Activated T-helper 1 cell treated with anti-CD3 and anti-CD28 coated beads, Interleukin-2, amount 50 U/mL, for 16 hours (primary cell): ENCODE measurements at places on chromosomes 16 and 17.

- DNase-seq, result no peak
These were observed 148.6 kb downstream of the SDK2 start for GRCh38 chr17:73495641-73496040.

DNA sequence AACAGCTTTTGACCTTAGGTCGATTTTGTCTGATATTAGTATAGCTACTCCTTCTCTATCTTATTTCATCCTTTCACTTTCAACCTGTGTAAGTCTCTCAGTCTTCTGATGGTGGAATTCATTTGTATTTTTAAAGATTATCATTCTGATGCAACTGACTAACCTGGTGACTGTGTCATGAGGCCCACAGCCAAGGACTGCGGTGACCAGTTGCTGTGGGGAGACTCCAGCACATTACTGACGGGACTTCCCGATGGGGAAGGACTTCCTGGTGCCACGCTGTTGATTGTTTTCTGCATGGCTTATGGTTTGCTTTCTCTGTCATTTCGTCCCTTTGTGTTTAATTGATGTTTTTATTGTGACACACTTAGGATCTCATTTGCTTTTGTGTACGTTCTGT is 34.2 kb downstream of the RMI2 start:
- DNase-seq, result peak; percentile 16

- no peak for DNase-seq
These were observed 54.8 kb upstream of the MTMR4 start for GRCh38 chr17:58569196-58569595.

DNA sequence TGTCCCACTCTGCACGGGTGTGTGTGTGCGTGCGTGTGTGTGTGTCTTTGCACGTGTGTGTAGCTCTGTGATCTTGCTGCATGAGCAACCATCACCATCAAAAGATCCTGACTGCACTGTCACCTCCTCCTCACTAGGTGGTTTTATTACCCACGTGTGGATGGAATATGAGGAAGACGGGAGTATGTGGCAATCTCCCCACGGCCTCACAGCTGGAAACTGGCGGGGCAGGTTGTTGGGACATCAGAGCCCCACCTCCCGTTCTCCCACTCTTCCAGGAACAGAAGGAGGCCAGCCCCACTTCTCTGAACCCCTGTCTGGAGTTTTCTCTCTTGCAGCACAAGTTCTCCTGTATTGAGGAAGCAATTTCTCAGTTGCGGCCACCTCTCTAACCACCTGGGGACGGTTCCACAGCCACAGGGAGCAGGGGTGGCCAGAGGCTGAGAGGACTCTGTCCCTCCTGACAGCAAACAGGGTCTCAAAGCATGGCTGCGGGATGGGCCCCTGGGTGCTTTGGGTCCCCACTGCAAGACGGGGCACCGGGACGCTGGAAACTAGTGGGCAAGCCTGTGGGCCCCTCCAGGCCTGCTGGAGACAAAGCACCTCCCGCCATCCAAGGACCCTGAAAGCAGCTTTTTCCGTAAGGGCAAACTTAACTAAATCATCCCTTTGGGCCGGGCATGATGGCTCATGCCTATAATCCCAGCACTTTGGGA is 27.9 kb upstream of the ATP2C2 start:
- DNase-seq, result no peak

GRCh38 chr17:80859002-80859941 is 132.4 kb upstream of the CHMP6 start:
- DNase-seq, result no peak

DNA sequence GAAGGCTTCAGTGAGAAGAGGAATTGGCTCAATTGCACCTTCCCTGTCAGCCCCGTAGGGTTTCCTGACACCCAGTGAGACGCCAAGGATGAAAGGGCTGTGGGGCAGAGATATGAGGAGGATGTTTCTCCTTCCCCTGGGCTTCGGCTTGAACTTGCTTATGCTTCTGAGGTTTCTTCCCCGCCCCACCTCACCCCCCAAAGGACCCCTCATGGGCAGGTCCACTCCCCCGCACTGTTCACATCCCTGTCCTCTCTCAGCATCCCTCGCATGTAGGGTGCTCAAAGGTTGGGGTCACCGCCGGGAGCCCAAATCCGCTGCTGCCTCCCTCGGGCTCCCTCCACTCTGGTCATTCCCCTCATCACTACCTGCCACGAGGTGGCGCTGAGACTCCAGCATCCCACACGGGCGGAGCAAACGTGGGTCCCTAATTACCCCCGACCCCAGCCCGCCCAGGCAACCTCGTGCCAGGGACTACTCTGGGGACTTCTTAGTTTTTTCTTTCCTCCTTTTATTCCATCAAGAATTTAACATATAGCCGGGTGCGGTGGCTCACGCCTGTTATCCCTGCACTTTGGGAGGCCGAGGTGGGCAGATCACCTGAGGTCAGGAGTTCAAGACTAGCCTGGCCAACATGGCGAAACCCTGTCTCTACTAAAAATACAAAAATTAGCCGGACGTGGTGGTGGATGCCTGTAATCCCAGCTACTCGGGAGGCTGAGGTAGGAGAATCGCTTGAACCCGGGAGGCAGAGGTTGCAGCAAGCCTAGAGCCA is 3.3 kb upstream of the TRARG1 start:
- DNase-seq, result peak; percentile 46

- DNase-seq, result no peak
These were observed 37.4 kb downstream of the COX4I1 start for GRCh38 chr16:85836706-85837582.

DNA sequence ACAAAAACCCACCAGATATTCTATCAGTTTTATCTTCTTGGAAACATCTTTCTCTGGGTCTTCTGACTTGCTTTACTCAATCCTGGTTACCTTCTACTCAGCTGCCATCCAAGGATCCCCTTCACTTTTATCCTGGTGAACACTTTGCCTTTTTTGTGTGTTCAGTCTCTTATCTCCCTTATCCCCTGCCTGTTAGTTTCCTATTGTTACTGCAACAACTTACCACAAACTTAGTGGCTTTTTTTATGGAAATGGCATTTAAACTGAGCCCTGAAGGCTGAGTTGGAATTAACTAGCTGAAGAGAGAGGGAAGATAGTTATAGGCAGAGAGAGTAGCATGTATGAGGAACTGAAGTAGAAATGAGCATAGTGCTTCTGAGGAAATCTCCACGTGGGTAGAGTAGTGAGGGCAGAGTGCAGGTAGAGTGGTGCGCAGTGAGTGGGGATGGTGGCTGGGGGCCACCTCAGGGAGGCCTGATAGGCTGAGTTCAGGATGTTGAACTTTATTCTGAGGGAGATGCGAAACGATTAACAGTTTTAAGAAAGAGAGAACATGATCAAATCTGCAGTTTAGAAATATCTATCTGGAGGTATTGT is 26.3 kb downstream of the TANGO6 start:
- DNase-seq, result no peak

- no peak for DNase-seq
These were observed 4.8 kb downstream of the DCAKD start for GRCh38 chr17:45046537-45047125.

GRCh38 chr16:85392756-85393673 is 220.1 kb upstream of the GSE1 start:
- no peak for DNase-seq

- DNase-seq, result no peak
These were observed 2.3 kb upstream of the MED24 start for GRCh38 chr17:40056379-40057015.

- no peak for DNase-seq
These were observed 204.0 kb upstream of the CCL2 start for GRCh38 chr17:34051046-34051445.

DNA sequence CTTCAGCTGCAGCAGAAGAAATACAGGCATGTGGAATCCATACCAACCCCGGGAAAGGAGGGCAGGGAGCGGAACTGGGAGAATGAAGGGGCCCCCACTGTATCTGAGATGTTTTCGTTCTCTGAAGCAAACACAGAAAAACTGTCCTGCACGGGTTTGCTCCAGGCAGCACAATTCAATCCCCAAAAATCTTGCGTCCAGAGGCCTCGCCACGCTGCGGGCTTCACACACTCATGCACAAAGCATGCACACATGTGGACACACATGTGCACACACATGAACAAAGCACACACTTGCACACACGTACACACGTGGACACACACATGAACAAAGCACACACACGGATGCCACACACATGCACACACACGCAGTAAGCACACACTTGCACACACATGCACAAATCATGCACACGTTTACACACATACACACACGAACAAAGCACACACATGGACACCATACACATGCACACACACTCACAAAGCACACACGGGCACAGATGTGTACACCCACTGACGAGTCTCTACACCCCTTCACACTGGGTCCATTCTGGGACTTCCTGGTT is 27.3 kb downstream of the COX4I1 start:
- no peak for DNase-seq

DNA sequence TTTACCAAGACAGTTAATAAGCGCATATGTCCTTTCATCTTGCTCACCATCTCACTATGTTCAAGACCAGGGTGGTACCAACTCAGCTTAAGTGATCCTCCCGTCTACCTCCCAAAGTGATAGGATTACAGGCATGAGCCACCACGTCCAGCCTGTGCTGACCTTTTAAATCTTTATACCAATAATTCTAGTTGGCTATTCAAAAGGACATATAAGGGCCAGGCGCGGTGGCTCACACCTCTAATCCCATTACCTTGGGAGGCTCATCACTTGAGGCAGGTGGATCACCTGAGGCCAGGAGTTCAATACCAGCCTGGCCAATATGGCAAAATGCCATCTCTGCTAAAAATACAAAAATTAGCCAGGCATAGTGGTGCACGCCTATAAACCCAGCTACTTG is 2.4 kb downstream of the CEP95 start:
- DNase-seq, result no peak

- no peak for DNase-seq
These were observed 79.7 kb upstream of the RCVRN start for GRCh38 chr17:9984768-9985167.

GRCh38 chr16:19595043-19595767 is 39.7 kb downstream of the VPS35L start:
- no peak for DNase-seq

DNA sequence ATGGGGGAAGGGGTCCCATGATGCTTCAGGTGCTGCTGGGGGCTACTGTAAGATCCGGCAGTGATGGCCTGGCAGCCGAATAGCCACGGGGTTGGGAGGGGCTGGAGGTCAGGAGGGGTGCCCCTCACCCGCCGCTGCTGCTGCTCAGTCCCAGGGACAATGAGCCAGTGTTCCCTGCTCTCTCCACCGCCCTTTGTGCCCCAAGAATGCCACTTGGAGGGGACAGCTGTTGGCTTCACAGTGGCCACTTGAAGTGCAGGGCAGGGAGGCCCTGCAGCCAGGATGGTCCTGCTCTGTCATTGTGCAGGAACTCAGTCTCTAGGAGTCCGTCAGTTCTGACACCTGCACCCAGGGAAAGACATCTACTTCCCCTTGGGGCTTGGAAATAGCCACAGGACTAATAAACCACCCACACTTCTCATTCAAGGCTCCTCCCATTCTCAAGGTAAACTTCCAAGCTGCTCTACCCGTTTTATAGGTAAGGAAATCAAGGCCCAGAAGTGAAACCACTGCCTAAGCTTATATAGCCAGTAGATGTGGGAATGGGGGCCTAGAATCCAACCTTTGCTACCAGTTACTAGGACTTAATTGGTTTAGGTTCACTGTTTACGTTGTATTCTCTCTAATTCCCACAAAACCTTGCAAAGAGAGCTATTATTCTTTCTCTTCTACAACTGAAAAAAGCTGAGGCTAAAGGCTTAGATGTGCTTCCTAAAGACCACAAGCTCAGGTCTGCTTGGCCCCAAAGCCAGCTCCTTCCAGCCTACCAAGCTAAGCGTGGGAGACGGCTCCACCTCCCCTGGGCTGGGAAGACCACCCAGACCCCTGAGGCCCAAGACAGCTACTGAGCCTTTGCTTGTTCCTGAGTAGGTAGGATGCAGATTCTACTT is 6.2 kb upstream of the CPSF4L start:
- DNase-seq, result no peak

GRCh38 chr17:19343671-19344151 is 18.8 kb downstream of the B9D1 start:
- no peak for DNase-seq

- DNase-seq, result no peak
These were observed 665 bp upstream of the GRIN2C start for GRCh38 chr17:74860229-74860871.

DNA sequence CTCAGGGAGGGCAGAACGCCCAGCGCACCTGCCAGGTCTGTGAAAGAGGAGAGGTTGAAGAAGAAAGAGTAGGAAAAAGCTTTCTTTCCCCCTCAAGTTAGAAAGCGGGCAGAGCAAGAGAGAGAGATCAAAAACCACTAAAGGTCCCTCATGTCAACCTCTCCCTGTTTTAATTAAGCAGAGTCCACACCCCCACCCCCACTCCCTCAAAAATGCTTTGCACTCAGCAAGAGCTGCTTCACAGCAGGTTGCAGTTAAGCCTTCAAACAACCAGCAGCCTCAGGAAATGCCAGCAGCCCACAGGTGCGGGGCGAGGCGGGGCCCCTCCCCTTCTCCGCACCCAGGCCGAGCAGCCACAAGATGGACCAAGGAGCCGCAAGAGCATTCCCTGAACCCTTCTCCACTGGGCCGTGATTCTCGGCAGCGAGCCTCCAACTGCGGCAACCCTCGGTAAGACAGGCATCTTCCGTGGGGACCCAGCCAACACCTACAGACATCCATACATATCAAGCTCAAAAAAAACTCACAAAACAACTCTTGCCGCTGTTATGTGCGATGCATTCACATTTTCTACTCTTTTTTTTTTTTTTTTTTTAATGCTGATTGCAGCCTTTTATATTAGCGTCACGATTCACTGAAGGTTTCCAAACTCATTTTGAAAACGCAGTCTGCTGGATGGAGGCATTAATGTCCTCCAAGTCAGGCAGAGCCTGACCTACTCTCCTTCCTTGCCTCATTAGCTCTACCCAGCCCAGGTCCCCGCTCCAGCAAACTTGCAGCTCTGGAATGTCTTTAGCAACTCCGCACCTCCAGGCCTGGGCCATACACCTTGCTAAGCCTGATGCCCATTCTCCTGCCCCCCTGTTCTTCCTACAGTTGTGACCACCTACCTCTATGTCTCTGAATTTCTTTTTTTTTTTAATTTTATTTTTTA is 66.1 kb downstream of the AXIN2 start:
- DNase-seq, result no peak

- DNase-seq, result no peak
These were observed 104.6 kb downstream of the TTC19 start for GRCh38 chr17:16104189-16104588.

DNA sequence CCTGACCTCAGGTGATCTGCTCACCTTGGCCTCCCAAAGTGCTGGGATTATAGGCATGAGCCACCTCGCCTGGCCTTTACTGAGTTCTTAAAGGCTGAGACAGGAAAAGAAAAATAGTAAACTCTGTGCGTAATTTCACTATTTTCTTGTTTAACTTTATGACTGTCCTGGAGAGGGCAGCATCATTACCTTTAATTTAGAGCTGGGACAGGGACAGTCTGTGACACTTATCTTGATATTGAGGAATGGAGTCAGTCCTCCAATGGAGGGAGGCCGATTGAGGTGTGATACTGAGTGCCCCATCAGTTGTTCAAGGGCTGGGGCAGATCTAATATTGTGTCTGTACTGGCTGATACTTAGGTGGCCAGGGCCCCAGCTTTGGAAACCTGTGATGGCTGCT is 21.5 kb upstream of the SPN start:
- no peak for DNase-seq

DNA sequence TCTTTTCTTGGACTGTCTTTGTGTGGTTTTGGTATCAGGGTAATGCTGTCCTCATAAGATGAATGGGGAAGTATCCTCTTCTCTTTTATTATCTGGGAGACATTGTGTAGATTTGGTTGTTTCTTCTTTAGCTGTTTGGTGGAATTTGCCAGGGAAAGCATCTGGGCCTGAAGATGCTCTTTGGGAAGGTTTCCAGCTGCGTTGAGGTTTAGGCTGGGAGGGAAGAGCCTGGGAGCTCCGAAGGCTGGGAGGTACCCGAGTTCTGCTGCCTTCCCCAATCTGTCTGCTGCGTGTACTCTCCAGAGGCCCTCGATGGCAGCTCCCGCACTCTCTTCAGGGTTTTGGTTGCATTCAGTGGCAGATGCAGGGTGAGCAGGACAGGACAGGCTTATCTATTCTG is 25.6 kb upstream of the CRISPLD2 start:
- DNase-seq, result no peak
